ENCODE measurements at places on chromosomes 16 and 17.

- DNase-seq = no peak
Observed at GRCh38 chr16:57970970-57971369, at the start of gene CNGB1. TSS of gene CNGB1 (minus strand) at chr16:57971128. CDS start at chr16:57967286, 3,842 bp downstream.

DNA sequence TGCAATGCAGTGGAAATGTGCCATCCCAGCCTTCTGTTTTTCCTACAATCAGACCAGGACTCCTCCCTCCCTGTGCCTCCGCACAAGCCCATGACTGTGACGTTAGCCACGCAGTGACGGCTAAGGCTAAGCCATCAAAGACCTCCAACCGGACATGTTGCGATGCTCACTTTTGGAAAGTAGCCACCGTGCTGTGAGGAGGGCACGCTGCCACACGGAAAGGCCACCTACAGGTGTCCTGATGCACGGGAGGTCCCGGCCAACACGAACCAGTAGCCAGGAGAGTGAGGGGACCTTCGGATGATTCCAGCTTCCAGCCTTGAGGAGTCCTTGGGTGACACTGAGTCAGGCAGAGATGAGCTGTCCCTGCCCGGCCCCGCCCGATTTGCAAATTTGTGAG, 53.9 kb downstream of the FOXL1 start:
- no peak for DNase-seq

DNA sequence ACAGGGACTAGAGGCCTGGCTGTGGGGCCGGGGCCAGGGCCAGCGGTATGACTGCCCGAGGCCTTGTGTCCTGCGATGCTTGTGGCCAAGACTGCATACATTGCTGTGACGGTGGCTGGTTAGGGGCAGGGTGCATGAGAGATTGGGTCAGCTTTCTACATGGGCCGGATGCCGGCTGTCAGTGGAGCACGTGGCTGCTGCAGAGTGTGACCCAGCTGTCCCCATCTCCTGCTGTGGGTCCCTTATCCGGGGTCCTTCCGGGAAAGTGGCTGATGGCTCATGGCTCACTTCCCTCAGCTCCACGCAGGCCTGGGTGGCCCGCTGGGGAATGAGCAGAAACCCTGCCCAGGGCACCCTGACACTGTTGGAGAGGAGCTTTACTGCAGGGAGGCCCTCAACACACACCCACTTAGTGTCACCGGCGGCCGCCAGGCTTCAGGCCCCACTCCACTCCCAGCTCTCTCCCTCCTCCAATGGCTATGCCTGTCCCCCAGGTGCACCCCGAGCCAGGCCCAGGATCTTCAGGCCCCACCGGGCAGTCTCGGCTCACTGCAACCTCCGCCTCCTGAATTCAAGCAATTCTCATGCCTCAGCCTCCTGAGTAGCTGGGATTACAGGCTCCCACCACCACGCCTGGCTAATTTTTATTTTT, 808 bp upstream of the RGS11 start:
- no peak for DNase-seq

- no peak for DNase-seq
Observed at GRCh38 chr17:40027614-40028012, 12.4 kb downstream of the CSF3 start.

- DNase-seq = no peak
Observed at GRCh38 chr16:64094992-64095634, 1026.8 kb downstream of the CDH11 start.

- DNase-seq = no peak
Observed at GRCh38 chr17:82830249-82830661, 9.6 kb downstream of the ZNF750 start.

GRCh38 chr16:50988441-50988840, 162.6 kb downstream of the SALL1 start:
- DNase-seq = no peak

GRCh38 chr17:8776248-8776647, 17.9 kb upstream of the SPDYE4 start:
- DNase-seq = no peak

- DNase-seq = no peak
Observed at GRCh38 chr16:6360641-6361040, 972.0 kb upstream of the RBFOX1 start.

- no peak for DNase-seq
Observed at GRCh38 chr17:17071531-17072360, 29.5 kb downstream of the MPRIP start.

Measured in BJ (cell line).